ENCODE measurements at places on chromosomes 6 and 20. TPM values are rescaled to one million over a fixed set of nuclear protein-coding genes. Genes with fewer than 3 reads are reported as not detected.

Gene PI3
- total RNA-seq: 2.8 TPM

Gene RAB32
- total RNA-seq: 46.2 TPM

Gene BHLHE23
- not detected for total RNA-seq

Gene TPMT
- total RNA-seq: 6.3 TPM

Gene GSTA3
- not detected for total RNA-seq

Gene SAMD5
- total RNA-seq: 0.62 TPM

Gene FOXQ1
- 3.5 TPM for total RNA-seq

Gene RFX6
- not detected for total RNA-seq

Gene CEP250
- total RNA-seq: 24.7 TPM

Gene CFAP206
- total RNA-seq: 0.17 TPM

All from A549 treated with RU486 at 1 μM for 4 hours (cell line).